ENCODE measurements at places on chromosomes 16 and 17.

DNA sequence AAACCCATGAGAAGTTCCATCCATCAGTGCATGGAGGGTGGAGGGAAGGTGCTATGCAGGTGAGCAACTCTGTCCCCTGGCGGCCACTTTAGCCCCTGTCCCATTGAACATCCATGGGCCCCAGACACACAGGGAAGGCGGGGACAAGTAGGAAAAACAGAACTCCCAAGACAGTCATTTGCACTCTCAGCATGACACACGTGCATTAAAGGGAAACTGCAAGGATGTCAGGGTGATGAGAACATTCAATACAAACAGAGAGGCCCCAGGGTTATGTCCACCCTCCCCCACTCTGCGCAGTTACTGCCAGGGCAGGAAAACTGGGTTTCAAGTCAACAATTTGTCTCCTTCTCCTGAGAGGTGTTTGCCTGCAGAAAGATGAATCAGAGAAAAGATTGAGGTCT lies 44.0 kb upstream of the AKTIP start:
- DNase-seq: no peak

- no peak for DNase-seq
These were observed 41.1 kb upstream of the CACNG3 start for GRCh38 chr16:24214992-24215391.

- DNase-seq: no peak
These were observed 54.1 kb upstream of the CREBBP start for GRCh38 chr16:3934491-3935181.

GRCh38 chr16:81994485-81994884 lies 16.8 kb downstream of the SDR42E1 start:
- DNase-seq: no peak

GRCh38 chr17:16459855-16460550 lies 32.0 kb downstream of the LRRC75A start:
- DNase-seq: no peak

- DNase-seq: no peak
These were observed 5.7 kb downstream of the CBX1 start for GRCh38 chr17:48095611-48096010.

- DNase-seq: no peak
These were observed 71.0 kb downstream of the MSI2 start for GRCh38 chr17:57327176-57327970.

DNA sequence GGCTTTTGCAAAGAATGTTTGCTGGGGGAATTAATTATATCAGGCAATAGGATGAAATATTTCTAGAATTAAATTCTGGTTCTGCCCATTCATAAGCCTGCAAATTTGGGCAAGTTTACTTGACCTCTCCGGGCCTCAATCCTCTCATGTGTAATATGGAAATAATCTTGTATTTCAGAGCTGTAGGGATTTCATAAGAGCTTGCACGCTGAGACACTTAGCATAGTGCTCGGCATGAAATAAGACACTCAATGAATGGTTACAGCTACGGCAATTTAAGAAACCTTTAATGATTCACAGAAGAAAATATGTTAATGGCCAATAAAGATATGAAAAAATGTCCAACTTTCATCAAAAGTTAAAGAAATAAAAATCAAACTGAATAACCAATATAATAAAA lies 40.6 kb upstream of the PITPNM3 start:
- DNase-seq: no peak

GRCh38 chr17:78532922-78533640 lies 44.1 kb downstream of the DNAH17 start:
- no peak for DNase-seq

- DNase-seq: no peak
These were observed 15.3 kb downstream of the CMTM3 start for GRCh38 chr16:66619534-66620428.

DNA sequence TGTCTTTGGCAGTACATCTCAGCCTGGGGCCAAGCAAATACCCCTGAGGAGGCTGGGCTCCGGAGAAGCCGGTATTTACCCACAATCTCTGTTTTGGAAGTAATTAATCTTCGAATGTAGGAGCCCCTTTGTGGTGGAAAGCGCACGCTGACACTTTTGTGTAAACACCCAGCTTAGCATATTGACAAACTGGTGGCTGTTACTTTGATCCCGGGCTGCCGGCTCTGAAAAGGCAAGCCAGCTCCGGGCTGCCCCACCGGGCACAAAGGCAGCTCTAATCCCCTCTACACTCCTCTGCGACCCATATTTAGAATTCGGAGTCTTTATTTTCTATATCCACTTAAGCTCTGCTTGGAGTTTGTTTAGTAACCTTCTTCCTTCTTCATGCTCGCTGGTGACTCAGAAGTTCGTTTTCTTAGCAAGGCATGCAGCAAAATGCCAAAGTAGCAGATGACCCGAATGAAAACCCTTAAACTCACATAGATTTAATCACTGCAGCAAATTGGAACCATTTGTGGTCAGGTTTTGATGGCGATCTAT lies 144.0 kb upstream of the IRX3 start:
- no peak for DNase-seq

- DNase-seq: no peak
These were observed 15.2 kb upstream of the SSTR5 start for GRCh38 chr16:1057252-1057932.

DNA sequence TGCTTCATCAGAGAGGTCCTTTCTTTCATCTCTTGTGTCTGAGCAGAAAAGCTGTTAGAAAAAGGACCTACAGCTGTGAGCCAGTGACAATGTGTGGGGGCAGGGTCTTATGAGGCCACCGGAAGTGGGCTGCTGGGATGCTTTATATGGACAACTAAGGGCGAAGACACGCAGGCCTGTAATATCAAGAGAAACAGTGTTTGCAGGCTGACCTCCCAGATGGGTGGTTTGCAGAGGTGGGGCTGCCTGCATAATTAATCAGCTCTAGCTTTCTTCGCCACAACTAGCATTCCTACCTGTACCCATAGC lies 30.4 kb upstream of the SALL1 start:
- no peak for DNase-seq

GRCh38 chr17:2862197-2862596 lies 66.0 kb downstream of the RAP1GAP2 start:
- no peak for DNase-seq

- DNase-seq: no peak
These were observed 5.8 kb upstream of the ATP2C2 start for GRCh38 chr16:84362471-84362941.

GRCh38 chr17:6780886-6781285 lies 4.9 kb downstream of the FBXO39 start:
- DNase-seq: no peak

GRCh38 chr17:16217002-16217635 lies at the start of gene PIGL:
Gene PIGL, plus strand, starts transcription at chr17:16217210. Its CDS starts 17 bp downstream, at chr17:16217227.
- peak; percentile 90 for DNase-seq

- DNase-seq: no peak
These were observed 53.5 kb downstream of the MAF start for GRCh38 chr16:79547085-79547484.

DNA sequence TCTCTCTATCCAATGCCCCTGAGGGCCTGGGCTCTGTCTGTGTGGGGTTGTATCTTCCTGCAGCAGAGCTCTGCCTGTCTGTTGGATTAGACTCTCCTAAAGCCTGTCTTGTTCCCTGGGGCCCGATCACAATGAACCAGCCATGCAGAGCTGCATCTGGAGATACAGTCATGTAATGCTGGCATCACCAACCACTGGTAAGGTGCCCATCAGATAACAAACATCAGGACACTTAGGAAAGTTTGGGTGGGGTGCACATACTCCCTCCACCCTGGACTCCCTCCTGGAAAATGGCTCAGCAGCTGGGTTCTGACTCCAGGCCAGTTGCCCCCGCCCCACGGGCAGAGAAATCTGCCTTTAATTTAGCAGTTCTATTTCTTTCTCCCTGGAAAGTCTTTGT lies 61.3 kb upstream of the BRD7 start:
- no peak for DNase-seq

DNA sequence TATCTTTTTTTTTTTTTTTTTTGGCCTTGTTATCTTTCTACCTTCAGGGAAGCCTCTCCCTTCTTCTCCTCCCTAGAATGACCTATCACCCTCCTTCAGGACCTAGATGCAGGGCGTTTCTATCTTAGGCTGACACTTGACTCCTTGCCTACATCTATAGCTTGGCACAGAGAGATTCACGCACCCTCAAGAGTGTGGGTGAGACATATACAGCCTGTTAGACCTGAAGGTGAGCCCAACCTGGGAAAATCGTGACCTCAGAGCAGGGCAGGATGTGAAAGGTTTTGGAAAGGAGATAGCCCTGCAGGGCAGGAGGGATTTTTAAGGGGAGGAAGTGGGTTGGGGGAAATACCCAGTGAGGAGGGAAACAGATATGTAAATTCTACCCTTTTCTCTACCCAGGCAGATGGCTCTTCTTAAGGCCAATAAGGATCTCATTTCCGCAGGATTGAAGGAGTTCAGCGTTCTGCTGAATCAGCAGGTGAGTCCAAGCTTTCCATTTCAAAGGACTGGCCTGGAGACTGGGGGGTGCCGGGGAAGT lies at the start of gene AHSP:
AHSP (plus strand) TSS at position 167 of the 541 bp plus-strand sequence; CDS start at position 407, 240 bp downstream.
- DNase-seq: no peak

DNA sequence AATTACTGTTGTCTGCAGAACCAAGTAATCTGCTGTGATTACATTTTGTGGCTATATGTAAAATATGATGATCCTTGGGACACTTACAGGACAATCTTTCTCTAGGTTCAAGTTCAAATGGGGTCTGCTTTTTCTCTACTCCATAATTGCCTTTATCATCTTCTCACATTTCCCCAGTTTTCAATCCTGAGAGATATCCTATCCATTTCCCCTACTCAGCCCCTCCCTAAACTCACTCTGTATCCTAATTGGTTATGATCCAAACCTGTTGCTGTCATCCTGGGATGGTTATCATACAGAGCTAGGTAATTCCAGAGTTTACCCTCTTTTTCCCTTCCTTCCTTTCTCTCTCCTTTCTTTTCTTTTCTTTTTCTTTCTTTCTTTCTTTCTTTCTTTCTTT lies 100.5 kb upstream of the ELAC2 start:
- DNase-seq: no peak

GRCh38 chr17:50186661-50187393 lies 14.6 kb downstream of the COL1A1 start:
- DNase-seq: no peak

- DNase-seq: no peak
These were observed 18.5 kb downstream of the ENPP7 start for GRCh38 chr17:79749156-79749815.
